Stromal cell of bone marrow (primary cell): ENCODE measurements at places on chromosomes 12 and 14.

- no peak for DNase-seq
These were observed 17.7 kb upstream of the NEDD1 start for GRCh38 chr12:96889273-96889933.

- no peak for DNase-seq
These were observed 12.3 kb downstream of the ZFP36L1 start for GRCh38 chr14:68780358-68781160.

DNA sequence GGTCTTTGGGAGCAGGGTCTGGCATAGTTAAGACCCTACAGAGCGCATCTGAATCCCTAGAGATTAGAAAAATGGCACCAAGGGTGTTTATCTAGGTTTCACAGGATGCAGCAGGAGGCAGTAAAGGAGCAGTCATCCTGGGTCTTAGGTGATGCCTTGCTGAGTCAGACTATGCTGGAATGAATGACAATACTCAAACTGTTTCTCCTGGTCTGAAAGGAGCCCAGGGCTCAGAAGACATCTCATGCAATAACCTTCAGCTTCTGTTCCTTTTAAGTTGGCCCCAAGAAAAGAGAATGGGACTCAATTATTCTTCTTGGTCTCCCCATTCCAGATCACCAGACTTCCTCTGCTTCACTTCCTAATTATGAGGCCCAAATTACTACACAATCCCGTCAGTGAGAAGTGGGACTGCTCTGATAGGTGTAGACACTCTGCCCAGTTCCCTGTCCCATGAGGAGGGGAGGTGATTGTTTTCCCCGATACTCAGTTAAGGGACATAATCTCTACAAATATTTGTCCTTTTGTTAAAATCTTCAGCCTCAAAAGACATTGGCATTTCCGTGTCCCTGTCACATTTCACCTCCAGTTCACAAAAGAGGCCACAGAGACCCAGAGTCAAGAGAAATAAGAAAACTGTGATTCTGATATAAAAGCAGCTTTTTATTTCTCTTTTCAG, 14.8 kb upstream of the APOF start:
- no peak for DNase-seq

DNA sequence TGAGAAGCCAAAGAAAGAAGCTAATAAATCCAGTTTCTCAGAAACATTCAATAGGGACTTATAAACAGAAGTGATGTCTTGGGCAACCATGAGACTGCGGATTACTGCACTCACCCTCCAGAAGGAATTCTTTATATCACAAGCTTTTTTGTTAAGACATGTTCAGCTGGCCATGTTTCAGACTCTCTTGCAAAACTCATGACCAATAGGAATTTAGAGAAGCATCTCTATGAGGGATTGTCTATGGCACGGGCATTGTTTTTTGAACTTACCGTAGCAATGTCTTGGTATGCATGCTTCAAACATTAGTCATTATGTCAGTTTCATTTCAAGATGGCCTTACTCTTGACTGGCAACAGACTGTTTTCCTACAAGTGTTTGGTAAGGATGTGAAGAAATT, 15.5 kb upstream of the ZNF268 start:
- DNase-seq, result no peak

DNA sequence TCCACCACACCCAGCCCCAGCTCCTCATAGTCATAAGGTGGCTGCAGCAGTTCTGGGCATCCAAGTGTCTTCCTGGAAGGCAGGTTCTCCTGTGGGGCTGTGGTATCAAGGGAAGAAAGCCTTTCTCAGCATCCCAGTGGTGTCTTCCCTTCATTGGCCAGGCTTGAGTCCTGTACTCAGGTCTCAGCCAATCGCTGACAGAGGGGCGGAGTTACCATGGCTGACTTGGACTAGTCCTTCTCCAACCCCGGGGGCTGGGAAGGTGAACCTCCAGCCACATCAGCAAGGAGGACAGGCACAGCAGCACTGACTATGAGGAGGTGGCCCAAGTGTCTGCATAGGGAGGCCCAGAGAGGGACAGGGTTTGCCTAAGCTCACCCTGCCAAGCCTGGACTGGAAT, 64.0 kb upstream of the SLC24A4 start:
- no peak for DNase-seq

GRCh38 chr12:97939156-97939555, 476.6 kb downstream of the RMST start:
- no peak for DNase-seq

GRCh38 chr14:70045844-70046535, 142.8 kb downstream of the SLC8A3 start:
- DNase-seq, result peak; percentile 5

DNA sequence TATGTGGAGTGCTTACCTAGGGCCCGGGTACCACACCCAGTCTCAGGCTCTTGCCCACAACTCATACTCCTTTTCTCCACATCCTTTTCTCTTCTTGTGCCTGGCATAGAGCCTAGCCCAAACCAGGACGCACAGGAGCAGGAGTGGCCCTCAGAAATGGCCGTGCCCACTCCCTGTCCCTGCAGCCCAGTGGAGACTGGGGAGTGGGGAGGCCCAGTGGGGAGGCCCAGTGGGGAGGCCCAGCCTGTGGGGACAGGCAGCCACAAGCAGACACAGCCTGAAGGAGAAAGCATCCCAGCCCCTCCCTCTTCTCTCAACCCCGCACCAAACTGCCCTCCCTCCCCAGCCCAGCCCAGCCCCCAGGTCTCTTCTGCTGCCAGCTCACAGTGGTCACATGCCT, 196.8 kb downstream of the KIF26A start:
- DNase-seq, result no peak

DNA sequence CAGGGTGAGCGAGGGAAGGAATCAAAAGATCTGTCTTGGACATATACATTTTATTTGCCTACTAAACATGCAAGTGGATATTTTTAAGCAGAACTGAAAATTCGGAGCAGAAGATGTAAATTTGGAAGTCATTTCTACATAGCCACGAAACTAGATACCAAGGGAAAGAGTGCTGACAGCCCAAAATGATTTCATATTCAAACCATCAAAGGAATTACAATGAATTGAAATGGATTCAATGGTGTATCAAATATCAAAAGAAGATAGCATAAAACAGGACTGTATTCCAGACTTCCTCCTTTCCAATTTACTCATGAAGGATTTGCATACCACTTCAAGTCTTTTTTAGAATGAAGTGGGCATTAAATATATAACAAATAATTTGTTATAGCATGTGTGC, 313.5 kb upstream of the KITLG start:
- no peak for DNase-seq

- DNase-seq, result no peak
These were observed 111.3 kb downstream of the KIF26A start for GRCh38 chr14:104249706-104250105.

- DNase-seq, result no peak
These were observed 277.7 kb downstream of the VRK1 start for GRCh38 chr14:97074856-97075255.

DNA sequence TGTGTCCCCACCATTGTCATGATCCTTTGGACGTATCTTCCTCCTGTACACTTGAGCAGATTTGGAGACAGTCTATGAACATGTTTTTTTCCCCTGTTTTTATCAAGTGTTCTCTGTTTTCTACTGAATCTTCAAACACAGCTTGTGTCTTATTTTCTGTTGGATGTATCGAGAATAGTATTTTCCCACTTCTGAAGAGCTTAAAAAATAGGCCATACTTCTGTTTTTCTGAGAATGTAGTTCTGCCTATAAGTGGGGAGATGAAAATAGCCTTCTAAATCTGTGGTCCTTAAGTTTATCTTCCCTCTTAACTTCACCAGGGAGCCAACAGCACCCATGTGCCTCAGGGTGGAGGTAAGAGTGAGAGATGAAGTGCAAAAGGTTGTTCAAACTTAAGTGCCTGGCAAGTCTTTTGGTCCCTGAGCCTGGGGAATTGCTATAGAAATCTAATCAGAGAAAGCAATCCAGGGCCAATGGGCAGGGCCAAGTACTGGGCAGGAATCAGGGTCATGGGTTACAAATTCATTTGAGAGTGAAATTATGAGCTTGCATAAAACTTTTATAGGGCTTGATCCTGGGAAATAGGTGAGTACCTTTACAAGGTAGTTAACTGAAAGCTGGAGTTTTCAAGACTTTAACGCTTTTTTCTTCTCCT, 58.9 kb downstream of the ARF6 start:
- no peak for DNase-seq

GRCh38 chr14:32472512-32473463, 143.7 kb downstream of the AKAP6 start:
- DNase-seq, result peak; percentile 64

DNA sequence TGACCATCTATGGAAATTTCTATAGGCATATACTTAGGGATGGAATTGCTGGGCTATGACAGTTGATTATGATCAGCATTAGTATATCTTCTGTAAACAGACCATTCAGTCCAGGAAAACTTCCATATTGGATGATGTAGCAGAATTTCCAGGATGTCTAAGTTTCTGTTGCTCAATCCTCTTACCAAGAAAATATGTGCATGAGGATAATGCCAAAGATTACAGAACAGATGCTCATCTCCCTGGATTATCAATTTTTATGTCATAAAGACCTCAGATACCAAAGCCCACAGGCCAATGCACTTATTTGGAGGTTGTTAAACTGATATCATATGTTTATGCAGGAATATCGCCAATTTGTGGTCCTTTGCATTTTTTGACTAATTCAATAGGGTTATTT, 354.4 kb upstream of the FLRT2 start:
- DNase-seq, result peak; percentile 48

- DNase-seq, result no peak
These were observed 50.4 kb downstream of the KCNK10 start for GRCh38 chr14:88272390-88273269.

DNA sequence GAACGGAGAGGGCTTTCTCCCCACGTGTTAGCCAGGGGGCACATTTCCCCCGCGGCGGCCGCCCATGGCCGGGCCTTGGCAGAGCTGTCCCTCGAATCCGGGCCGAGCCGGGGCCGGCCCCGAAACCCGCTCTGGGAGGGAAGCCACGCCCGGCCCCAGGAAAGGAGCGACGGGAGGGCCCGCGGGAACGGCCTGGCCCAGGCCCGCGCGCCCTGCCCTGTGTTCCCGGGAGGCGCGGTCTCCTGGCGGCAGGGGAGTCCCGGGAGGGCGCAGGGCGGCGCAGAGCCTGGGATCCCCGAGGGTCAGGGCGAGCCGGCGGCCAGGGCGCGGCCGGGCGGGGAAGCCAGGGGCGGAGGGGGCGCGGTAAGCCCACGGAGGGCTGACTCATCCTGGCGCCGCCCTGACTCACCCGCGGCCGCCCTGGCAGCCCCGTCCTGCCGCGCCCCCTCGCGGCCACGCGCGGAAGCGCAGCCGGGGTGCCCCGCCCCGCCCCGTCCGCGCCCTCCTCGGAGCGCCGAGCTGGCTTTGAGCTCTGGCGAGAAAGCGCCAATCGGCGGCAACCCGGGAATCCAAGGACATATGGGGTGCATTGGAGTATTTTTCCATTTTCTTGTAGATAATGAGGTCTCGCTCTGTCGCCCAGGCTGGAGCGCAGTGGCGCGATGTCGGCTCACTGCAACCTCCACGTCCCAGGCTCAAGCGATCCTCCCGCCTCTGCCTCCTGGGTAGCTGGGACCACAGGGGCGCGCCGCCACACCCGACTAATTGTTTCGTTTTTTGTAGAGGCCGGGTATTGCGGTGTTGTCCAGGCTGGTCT, 31.8 kb upstream of the PLEKHG6 start:
- peak; percentile 63 for DNase-seq

GRCh38 chr14:92973261-92973797, 50.4 kb downstream of the CHGA start:
- DNase-seq, result peak; percentile 64

- peak; percentile 67 for DNase-seq
These were observed 174.0 kb downstream of the ITPR2 start for GRCh38 chr12:26658991-26659390.

- no peak for DNase-seq
These were observed 5.3 kb downstream of the HSD17B6 start for GRCh38 chr12:56768424-56768823.

GRCh38 chr12:65986047-65986446, 144.5 kb downstream of the LLPH start:
- no peak for DNase-seq

- no peak for DNase-seq
These were observed 15.0 kb upstream of the MDM2 start for GRCh38 chr12:68792952-68793351.

DNA sequence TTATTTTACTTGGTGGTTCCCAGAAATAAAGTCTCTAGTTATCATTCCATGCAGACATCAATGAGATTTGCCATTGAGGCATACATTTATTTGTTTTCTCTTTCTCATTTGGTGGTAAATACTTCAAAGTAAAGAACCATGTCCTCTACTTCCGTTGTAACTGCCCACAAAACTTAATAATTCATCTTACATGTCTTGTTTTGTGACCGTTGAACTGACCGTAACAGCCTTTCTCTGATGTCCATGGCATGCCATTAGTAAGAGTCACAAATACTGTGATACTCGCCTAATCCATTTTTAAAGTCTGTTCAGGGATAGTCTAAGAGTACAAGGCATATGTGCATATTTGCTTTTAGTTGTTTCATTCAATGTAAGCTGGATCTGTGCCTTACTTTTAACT, 145.3 kb downstream of the ETV6 start:
- DNase-seq, result no peak

DNA sequence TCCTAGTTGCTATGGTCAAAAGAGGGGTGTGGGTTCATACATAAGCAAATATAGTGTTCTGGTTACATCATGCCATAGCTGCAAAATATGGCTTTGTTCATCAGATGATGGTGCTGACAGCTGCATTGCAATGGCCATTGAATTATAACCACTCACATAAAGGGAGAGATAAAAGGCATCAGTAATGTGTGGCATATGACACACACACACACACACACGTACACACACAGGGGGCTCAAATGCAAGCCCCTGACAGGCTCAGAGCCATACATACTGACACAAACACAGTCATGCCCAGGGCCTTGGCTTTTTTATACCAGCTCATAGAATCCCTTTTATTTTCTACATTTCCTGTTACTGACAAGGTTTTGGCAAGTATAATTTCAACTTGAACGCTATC, 698.9 kb downstream of the BCL11B start:
- DNase-seq, result no peak

DNA sequence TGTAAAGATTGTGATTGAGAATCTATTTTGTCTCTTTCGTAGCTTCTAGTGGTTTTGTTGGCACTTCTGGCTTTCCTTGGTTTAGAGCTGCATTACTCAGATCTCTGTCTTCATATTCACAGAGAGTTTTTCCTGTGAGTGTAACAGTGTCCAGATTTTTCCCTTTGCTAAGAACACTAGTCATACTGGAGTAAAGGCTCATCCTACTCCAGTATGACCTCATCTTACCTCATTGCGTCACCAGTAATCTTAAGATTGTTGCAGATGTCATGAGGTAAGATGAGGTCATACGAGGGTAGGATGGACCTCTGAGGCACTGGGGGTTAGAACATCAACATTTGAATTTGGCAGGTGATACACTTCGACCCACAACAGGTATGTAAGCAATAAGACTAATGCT, 461.2 kb downstream of the FLRT2 start:
- DNase-seq, result peak; percentile 33
